ENCODE measurements at places on chromosomes 2 and 18. TPM values are rescaled to one million over a fixed set of nuclear protein-coding genes. Genes with fewer than 3 reads are reported as not detected.

CD8B2 gene
- total RNA-seq = not detected

DYNC1I2 gene
- total RNA-seq = 73.6 TPM

SERPINB4 gene
- total RNA-seq = not detected

MROH2A gene
- total RNA-seq = not detected

SLC40A1 gene
- total RNA-seq = 48.5 TPM

SIX2 gene
- total RNA-seq = 2.3 TPM

PLEKHH2 gene
- total RNA-seq = 11.4 TPM

NOSTRIN gene
- 62.1 TPM for total RNA-seq

CCBE1 gene
- total RNA-seq = 2.3 TPM

GRCh38 chr2:64454386-64455332 lies 697 bp downstream of the LGALSL start:
- no peak for DNase-seq

- no peak for DNase-seq
Measured at GRCh38 chr2:238243496-238244076, 3.7 kb upstream of the HES6 start.

- DNase-seq = no peak
Measured at GRCh38 chr2:8309131-8309530, 372.7 kb upstream of the ID2 start.

GRCh38 chr2:147636238-147636882 lies 208.5 kb upstream of the ACVR2A start:
- DNase-seq = no peak

GRCh38 chr2:82278416-82278815 lies 1973.9 kb upstream of the LRRTM1 start:
- no peak for DNase-seq

GRCh38 chr18:65363011-65363410 lies 387.8 kb upstream of the CDH7 start:
- DNase-seq = no peak

DNA sequence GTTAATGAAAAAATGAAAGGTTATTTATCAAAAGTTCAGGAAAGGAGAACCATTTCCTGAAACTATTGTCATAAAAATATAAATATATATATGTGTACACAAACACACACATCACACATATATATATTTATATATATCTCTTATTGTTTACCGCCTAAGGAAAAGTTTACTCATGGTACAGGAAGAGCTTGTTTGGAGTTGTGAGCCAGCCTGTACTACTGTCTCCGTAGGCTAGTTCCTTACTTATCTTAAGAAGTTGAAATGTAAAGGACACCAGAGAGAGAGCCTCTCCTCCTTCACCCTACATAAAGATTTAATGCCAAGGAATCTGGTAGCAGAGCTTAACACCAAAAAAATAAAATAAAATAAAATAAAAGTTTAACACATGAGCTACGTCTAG lies 19.6 kb downstream of the DSC1 start:
- no peak for DNase-seq

GRCh38 chr2:137525641-137526190 lies 438.6 kb upstream of the HNMT start:
- no peak for DNase-seq

DNA sequence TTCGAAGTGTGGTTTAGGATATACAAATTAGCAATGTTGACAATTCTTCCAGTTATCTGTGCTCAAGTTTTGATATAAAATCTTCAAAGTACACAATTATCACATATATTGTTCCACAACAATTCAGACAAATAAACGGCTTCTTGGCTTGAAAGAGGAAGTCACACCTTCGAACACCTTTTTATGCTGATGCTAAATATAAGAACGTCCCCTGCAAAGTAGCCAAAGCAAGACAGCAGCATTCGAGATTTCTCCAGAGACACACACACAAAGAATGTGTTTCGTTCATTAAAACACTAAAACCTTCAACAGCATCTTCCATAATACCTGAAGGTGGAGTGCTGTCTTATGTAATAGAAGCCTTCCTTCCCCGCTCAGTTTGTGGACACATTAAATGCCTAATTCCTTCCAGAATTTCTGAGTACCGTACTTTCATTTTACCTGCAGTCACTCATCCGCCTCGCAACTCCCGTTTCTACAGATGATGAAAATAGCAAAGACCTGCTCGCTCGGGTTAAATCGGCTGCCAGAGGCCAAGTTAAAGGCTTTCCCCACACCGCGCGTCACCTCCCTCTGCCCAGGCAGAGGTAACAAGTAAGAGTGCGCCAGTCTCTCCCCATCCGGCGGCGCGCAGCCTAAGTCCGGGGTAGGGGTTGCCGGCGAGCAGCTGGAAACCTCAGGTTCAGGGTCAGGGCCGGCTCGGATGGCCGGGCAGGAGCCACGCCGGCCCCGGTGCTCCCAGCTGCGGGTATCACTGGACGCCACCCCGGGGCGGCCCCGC lies 847 bp downstream of the SERPINE2 start:
- DNase-seq = no peak
